ENCODE measurements at places on chromosomes 1 and 21. TPM values are rescaled to one million over a fixed set of nuclear protein-coding genes. Genes with fewer than 3 reads are reported as not detected.

The CHI3L2 gene
- total RNA-seq, result 0.31 TPM

The GBP5 gene
- not detected for total RNA-seq

The CLEC20A gene
- total RNA-seq, result not detected

The CYP4A22 gene
- not detected for total RNA-seq

The KRTAP19-3 gene
- not detected for total RNA-seq

The NEGR1 gene
- 34.7 TPM for total RNA-seq
